ENCODE measurements at places on chromosomes 12 and 14. TPM values are rescaled to one million over a fixed set of nuclear protein-coding genes. Genes with fewer than 3 reads are reported as not detected.

Gene ANG
- total RNA-seq = 0.14 TPM

Gene TMEM179
- not detected for total RNA-seq

Gene SERPINA10
- total RNA-seq = not detected

Gene EPYC
- not detected for total RNA-seq

Gene TAS2R31
- 2.6 TPM for total RNA-seq

Gene PCED1B
- 4.8 TPM for total RNA-seq

Gene POLE2
- 10.2 TPM for total RNA-seq

Gene NYNRIN
- 6.3 TPM for total RNA-seq

All from kidney epithelial cell (primary cell).